ENCODE measurements at places on chromosomes 5 and 9.
A peak's percentile ranks its signal among the peaks of the same experiment; 100 is the strongest.

DNA sequence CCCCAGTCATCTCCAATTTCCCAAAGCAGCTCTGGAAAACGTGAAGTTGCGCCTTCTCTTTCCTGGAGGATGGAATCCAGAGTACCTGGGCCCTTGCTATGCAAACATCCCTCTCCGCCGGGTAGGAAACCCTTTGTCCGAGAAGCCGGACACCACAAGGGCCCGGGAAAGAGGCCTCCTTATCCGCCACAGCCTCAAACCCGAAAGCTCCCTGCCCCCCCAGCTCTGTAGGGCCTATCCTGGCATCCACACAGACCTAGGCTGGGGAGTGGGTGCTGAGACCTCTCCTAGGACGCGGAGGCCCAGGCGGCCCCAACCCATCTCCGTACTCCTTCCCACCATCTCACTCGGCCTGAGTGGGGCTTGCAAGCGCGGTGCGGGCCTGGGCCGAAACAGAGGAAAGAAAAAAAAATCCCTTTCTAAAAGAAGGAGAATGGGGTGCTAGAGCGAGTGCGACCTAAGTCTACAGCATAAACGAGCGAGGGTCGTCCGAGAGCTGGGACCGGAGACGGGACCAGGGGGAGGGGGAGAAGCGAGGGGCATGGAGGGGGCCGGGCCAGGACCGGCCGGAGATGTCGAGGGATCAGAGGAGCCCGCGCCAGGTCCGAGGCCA, 624 bp downstream of the FBXW11 start:
- DNase-seq: no peak

GRCh38 chr5:36689225-36689624, 82.8 kb downstream of the SLC1A3 start:
- DNase-seq: no peak

- no peak for DNase-seq
These were observed 262.1 kb upstream of the RPS23 start for GRCh38 chr5:82540301-82540700.

DNA sequence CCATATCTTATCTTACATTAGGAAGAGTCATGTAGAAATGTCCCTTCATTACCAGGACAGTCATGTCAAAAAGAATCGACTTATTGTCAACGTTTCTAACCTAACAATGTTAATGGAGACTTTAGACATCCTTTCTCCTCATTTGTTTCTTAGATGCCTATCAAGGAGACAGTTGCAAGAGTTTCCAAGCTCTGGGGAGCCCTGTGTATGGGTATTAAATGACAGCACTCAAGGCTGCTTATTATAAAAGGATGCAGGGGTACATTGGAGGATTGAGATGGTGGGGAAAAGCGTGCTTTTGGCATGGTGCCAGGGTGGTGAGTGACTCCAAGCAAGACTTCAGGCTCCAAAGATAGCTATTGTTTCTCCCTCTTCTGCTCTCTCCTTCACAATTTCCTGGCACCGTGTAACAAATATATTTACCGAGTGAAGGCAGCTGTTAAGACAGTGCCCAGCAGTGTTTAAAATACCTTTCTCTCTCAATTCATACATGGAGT, 461.3 kb upstream of the CLINT1 start:
- no peak for DNase-seq

- DNase-seq: no peak
These were observed 19.3 kb upstream of the PIP5K1B start for GRCh38 chr9:68685770-68686169.

- no peak for DNase-seq
These were observed 77.7 kb downstream of the MEF2C start for GRCh38 chr5:88805151-88805784.

GRCh38 chr5:131382407-131383395, 118.8 kb downstream of the CDC42SE2 start:
- peak; percentile 60 for DNase-seq

GRCh38 chr5:6483880-6484382, 35.3 kb downstream of the UBE2QL1 start:
- no peak for DNase-seq

DNA sequence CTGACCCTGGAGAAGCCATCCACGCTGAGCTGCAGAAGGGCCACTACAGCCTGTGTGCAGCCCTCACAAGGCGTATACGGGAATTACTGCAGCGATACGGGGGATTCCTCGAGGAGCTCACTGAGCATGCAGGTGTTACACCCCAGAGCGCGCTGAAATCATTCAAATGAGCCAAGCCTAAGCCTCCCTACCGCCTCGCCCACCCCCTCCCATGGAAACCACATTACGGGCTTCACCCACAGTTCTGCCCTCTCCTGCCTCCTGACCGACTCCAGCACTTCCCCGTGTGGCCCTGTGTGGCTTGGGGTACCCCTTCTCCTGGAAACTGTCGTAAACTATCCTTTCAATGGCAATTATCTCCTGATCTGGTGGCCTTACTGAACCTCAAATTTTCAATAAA, 13.3 kb downstream of the SURF6 start:
- no peak for DNase-seq

- DNase-seq: peak; percentile 15
These were observed 12.3 kb downstream of the MED10 start for GRCh38 chr5:6365977-6366590.

- no peak for DNase-seq
These were observed 272.3 kb downstream of the GLIS3 start for GRCh38 chr9:4027606-4028005.

- no peak for DNase-seq
These were observed 163.1 kb downstream of the SEC61B start for GRCh38 chr9:99385215-99385614.

Data from GF-D8 (cell line).